ENCODE measurements at places on chromosomes 3 and 15.

DNA sequence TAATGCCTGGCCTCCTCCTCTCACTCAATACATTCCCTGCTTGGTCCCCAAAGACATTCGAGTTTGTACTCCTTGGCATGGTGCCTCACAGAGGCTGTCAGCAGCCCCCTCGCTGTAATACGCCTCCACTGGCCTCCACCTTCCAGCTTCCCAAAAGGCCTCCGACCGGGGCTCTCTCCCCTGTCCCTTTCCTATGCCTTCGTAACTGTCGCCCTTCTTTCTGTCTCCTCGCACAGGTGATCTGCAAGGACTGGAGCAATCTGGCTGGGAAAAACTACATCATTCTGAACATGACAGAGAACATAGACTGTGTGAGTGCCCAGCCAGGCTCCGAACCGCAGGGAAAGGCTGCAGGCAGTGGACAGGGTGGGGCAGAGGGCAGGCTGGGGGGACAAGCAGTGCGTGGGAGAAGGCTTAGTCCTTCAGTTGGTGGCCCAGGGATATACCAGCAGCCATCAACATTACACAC lies 10.7 kb upstream of the ABTB1 start:
- no peak for DNase-seq

GRCh38 chr15:66820481-66821176 lies 118.6 kb downstream of the SMAD6 start:
- DNase-seq, result no peak

DNA sequence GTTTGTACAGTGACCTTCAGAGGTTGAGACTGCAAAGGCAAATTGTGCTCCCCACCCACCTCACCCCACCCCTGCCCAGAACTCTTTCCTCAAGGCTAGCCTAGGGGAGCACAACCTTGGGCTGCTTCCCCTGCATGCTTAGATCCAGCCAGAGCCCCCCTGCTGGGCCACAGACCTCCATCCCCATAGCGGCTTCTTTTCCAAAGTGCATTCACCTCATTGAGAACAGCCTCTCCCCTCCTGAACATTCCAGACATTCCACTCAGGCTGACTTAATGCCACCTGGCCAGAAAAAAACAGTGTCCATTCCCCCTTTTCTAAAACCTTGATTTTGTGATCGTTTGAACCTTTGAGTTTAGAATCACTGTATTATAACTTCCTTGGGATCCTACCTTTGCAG lies 124.4 kb upstream of the TOPAZ1 start:
- no peak for DNase-seq

- DNase-seq, result no peak
These were observed 28.1 kb upstream of the PROK2 start for GRCh38 chr3:71813073-71813472.

DNA sequence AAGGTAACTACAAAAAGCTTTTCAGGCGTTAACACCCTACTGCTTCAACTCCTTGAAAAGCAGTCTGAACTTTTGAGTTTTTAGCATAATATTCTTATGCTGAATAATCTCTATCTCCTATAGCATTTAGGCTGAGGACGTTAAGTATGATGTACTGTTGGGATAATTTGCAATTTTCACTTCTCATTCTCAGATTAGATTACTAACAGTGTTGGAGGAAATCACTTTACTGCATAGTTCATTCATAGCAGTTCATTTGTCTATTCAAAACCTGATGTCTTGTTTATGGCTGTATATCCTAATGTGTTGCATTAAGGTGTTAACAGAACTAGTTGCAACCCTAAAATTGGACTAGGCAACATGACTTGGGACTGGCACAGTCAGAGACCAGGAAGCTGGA lies 983.1 kb downstream of the FHIT start:
- DNase-seq, result no peak

DNA sequence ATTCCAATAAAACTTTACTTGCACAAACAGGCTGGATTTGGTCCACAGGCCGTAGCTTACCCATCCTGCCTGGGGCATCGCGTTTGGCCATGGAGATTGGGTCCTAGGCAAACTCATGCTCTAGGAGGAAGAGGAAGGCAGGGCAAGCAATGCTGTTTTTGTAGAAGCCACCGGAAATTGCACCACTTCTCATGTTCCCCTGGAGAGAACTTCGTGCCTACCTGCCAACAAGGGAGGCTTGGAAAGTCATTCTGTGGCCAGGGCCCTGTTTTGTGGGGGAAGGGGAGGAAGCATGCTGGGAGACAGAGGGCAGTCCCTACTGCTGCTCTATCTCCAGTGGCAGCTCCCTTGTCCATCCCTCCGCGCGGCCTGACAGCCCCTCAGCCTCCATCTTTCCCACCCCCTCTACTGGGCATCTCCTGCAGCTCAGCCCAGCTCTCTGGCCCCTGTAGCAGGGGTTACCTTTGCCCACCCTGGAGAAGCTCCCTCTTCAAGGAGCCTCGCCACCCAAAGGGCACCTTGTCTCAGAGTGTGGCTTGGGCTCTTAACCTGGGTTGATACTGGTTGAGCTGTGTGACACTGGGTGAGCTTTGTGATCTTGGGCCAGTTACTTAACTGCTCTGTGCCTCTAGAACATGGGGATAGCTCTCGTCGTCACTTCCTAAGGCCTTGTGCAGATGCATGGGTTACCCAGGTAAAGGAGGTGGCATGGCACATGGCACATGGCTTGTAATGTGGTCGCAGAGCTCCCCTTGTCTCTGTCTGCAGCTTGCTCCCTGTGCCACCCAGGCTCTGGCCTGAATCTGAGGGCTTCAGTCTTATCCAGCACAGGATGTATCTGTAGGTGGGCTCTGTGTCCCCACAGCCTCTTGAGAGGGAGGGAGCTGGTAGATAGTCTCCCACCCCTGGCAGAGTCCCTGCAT lies 6.1 kb downstream of the ABTB1 start:
- DNase-seq, result no peak

- no peak for DNase-seq
These were observed 35.5 kb upstream of the EPHB3 start for GRCh38 chr3:184526088-184526433.

DNA sequence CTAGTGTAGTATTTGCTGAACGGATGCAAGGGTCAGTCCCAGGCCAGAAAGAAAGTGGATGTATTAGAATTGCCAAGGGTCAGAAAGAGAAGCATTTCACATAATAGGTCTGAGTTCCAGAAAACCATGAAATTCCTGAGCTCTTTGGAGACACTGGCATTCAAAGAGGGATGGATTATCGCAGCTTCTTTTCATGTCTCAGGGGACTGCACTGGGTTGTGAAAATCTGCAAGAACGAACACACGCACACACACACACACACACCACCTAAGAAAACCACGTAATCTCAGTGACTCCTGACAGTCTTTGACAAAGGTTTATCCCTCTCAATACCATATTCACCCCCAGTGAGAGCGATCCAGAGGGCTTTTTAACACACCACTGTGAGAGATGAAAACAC lies 57.9 kb downstream of the TIPARP start:
- DNase-seq, result no peak

DNA sequence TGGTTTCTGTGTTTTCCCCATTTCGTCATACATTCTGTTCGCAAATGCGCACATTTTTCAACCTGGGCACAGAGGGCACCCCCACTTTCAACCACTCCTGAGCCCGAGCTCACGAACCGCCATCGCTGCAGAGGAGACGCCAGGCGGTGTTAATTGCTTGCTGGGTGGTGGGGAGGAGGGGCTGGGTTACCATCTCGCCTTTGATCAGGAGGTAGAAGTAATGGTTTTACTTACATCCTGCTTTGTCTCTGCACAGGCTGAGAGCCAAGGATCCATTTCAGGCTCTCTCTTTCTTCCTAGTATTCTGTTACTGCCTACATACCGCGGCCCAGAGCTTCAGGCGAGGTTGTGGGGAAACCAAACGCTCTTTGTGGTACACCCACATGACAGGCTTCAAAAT lies 177.3 kb upstream of the WNT5A start:
- DNase-seq, result no peak

GRCh38 chr3:187406927-187407326 lies 38.7 kb downstream of the RTP4 start:
- DNase-seq, result no peak

DNA sequence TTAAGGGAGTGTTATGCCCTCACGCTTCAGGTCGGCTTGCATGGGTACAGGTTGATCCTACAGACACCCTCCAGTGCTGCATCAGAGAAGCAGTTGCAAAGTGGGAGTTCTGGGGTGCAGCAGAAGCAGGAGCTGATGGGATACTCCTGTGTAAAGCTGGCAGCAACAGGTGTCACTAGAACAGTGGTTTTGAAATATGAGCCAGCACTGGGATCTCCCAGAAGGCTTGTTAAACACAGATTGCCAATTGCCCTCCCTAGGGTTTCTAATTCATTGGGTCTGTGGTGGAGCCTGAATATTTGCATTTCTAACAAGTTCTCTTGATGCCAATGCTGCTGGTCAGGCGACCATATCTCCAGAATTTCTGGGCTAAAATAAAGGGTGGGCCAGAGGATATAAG lies 350.4 kb downstream of the CLSTN2 start:
- DNase-seq, result no peak

GRCh38 chr3:50655009-50655830 lies 19.5 kb upstream of the DOCK3 start:
- no peak for DNase-seq

- no peak for DNase-seq
These were observed at the start of gene YEATS2 for GRCh38 chr3:183697610-183698317. TSS of gene YEATS2 (plus strand) at chr3:183697797. CDS start at chr3:183715163, 17,366 bp downstream.

DNA sequence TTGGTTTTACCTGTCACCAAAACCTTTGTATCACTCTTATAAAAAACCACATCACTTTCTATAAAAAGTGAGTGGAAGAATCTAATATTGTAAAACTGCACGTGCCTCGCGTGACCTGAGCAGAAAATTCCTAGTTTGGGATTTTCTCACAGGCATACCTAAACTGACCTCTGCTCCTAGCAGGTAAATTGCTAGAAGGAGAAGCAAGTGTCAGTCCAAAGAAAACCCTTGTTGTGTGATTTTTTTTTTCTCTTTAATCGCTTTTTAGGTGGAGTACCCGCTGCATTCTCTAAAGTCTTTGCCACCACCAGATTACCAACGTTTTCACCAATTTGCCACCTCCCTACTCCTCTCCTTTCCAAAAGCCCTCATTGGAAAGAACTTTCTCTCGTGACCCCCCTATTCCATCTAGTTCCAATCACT lies 534 bp upstream of the UBE2E1 start:
- no peak for DNase-seq

DNA sequence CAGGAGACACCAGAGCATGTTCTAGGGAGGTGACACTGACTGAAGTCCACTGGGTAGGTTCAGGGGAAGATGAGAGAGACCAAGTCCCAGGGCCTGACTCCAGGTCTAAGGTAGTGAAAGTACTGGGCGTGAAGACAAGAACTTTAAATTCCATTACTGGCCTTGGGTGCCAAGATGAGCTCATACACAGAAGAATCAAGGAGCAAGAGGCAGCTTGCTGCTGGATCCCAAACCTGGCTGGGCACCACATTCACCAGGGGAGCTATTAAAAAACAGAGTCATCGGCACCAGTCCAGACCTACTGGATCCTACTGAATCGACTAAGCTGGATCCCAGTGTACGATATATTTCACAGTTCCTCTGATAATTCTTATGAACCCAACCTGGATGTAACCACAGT lies 42.1 kb upstream of the ATG7 start:
- DNase-seq, result no peak

GRCh38 chr3:94413336-94414108 lies 350.7 kb downstream of the NSUN3 start:
- no peak for DNase-seq

DNA sequence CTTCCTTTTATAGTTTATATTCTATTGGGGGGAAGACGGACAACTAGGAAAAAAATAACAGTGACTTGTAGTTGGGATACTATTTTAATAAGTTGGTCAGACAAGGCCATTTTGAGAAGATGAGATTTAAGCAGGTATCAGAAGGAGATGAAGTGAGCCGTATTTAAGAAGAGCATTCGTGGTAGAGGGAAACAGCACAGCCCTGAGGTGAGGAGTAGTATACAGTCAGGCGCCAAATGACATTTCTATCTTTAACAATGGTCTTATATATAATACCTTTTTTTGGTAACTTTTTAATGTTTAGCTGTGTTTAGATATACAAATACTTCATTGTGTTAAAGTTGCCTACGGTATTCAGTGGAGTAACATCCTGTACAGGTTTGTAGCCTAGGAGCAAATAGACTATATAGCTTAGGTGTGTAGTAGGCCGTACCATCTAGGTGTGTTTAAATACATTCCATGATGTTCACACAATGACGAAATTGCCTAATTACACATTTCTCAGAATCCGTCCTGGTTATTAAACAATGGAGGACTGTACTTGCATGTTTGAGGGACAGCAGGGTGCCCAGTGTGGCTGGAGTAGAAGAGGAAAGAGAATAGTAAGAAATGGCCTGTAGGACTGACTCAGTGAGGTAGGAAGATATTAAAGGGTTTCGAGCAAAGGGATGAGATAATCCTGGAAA lies 1.6 kb downstream of the NKTR start:
- no peak for DNase-seq

DNA sequence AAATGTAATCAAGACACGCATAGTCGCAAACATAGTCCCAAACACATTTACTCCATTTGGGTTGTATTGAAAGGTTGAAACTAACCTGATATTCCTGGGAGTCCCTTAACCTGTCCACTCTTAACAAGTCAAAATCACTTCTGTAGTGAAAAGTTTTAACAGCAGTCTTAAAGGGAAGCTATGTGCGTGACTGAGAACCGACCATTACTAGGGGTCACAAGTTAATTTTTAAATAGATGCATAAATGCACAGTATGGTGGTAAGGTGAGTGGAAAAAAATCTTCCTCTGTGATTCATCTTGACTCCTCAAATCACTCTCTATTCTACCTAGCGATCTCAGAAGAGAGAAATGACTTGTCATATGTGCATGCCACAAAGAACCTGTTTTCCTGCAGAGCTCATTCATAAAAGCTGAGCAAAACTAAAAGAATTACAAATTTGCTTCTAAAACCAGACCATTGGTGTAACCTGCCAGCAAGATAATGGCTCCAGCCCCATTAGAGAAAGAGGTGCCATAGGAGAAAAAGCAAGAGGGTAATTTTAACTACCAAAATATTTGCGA lies 4.8 kb downstream of the GPR15 start:
- no peak for DNase-seq

DNA sequence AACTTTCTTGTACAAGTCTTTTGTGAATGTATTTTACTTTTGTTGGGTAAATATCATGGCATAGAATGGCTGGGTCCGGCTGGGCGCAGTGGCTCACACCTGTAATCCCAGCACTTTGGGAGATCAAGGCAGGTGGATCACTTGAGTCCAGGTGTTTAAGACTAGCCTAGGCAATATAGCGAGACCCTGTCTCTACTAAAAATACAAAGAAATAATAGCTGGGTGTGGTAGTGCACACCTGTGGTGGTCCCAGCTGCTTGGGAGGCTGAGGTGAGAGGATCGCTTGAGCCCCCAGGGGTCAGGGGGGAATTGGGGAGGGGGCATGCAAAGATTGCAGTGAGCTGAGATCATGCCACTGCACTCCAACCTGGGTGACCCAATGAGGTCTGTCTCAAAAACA lies 52.9 kb downstream of the ANP32A start:
- DNase-seq, result no peak

GRCh38 chr3:160554980-160555379 lies 10.4 kb downstream of the KPNA4 start:
- no peak for DNase-seq

- DNase-seq, result no peak
These were observed 67.0 kb upstream of the TPM1 start for GRCh38 chr15:62975515-62975914.

All from HFF-Myc (cell line).